Muscle of back (tissue), 13 donors: ENCODE measurements at places on chromosomes 1 and 21. TPM values are rescaled to one million over a fixed set of nuclear protein-coding genes. Genes with fewer than 3 reads are reported as not detected.

Gene NUAK2
- 0.69 TPM for polyA plus RNA-seq

Gene ALPL
- 2.1 TPM for polyA plus RNA-seq

DNA sequence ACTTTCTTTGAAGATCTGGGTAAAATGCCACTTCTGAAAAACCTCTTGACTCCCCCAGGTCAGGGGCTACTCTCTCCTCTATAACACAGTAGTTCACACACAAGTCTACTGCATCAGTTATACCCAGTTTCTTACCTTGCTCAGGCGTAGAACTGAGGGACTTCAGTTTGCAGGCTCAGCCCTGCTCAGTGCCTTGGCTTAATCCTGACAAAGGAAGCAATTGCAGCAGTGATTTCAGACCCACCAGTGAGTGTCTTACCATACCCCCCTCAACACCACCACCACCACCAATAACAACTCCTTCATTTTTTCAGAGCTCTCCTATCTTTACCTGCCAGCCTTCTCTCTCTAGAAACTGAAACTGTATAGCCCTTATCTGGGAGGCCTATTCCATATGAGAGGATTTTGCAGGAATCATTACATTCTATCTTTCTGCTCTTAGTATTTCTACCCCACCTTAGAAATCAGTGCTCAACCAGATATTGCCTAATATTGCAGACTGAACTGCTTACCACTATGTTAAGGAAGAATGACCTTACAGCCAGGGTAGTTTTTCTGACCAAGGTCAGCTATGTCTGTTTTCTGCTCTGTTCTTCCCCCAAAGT, 105.5 kb upstream of the S1PR1 start:
- DNase-seq = no peak

DNA sequence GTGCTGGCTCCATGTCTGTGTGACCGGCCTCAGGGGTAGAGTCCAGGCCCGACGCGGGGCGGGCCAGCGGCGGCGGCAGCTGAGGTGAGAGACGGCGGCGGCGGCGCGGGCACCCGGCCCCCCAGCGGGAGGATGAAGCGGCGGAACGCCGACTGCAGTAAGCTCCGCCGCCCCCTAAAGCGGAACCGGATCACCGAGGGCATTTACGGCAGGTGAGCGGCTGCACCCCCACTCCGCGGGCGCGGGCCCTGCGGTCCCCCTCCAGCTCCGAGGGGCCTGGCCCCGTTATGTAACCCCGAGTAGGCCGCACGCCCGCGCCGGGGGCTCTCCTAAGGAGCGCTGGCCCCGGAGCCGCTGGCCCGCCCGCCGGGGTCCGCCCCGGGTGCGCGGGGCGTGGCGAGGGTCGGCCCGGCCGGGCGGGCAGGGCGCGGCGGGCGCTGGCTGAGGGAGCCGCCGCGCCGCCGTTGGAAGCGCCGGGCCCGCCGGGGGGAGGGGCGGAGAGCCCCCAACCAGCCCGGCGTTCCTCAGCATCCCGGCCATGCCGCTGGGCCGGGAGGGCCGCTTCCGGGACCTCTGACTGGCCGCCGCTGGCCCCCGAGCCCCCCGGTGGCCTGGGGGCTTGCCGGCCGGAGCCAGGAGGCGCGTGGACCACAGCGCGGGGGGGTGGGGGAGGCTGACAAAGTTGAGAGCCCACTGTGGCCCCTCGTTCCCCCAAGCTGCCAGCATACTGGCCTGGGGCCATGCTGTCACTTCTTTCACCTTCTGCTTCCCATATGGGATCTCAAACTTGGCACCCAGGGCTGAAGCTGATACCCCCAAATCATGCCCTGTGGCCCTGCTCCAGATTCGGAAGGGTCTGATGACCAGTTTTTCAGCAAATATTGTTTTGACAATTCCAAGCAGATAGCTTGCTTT, 527 bp downstream of the MACO1 start:
- peak; percentile 43 for DNase-seq

DNA sequence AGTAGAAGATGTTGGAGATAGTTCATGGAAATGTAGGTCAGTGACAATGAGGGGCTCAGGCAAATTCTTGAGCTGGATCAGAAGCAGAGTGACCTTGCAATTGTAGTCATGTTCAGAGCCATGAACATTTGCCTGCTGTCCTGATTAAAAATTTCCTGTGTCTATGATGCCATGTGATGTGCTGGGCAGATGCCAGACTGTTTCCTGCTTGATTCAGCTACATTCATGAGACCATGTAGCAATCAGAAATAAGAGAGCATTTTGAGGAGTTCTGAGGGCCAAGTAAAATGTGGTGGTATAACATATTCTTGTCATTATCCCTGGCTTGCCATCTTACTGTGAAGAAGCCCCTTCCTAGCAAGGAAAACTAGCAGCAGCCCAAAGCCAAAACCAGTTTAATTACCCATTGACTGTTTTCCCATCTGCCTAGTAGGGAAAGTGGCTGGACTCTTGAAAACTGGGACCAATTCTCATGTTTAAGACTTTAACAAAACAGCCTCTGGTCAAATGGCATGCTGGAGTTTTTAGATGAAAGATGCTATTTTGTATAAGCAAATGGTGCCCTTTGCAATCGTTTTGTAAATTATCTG, 118.3 kb downstream of the NOS1AP start:
- DNase-seq = no peak

GRCh38 chr1:170240409-170240808, 94.7 kb downstream of the NTMT2 start:
- no peak for DNase-seq

GRCh38 chr1:224188286-224188685, 5.2 kb downstream of the DEGS1 start:
- no peak for DNase-seq

DNA sequence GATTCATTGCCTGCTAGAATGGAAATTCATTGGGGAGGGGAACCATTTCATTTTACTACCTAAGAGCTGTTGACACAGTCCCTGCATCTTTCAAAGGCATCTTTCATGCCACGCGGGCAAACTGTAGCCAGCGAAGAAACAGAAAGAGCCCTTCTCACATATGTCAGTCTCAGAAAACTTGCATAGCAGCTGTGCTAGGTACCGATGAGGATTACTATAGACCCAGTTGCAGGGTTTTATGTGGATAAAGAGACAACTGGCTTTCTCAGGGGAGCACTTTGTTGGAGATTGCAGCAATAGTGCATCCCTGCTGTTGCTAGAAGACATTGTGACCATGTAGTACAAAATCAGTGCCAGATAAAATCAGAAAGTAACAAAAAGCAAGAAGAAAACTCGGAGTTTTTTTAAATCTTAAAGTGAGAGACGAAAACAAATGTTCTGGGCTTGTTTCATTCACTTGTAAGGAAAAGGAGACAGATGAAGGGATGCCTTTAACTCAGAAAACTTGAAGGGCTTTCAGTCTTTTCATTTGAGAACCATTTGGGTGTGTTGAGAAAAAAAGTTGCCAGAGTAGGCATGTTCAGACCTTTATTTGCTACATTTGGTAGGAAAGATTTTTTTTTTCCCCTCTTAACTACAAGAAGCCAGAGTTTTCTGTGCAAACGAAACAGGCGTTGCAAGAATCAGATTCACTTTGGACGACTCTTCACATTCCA, 804.1 kb downstream of the USP25 start:
- DNase-seq = peak; percentile 53
